ENCODE measurements at places on chromosomes 1 and 21. TPM values are rescaled to one million over a fixed set of nuclear protein-coding genes. Genes with fewer than 3 reads are reported as not detected.
A peak's percentile ranks its signal among the peaks of the same experiment; 100 is the strongest.

Gene NUP210L
- total RNA-seq = not detected

Gene CYP4X1
- not detected for total RNA-seq

Gene NHLH1
- 0.78 TPM for total RNA-seq

Gene KRTAP21-2
- total RNA-seq = not detected

Gene ELF3
- 0.63 TPM for total RNA-seq

Gene FCRL5
- total RNA-seq = not detected

Gene CASZ1
- 2.8 TPM for total RNA-seq

Gene CCDC185
- total RNA-seq = not detected

Gene PRKCZ
- total RNA-seq = 3.5 TPM

Gene BARHL2
- 0.11 TPM for total RNA-seq

DNA sequence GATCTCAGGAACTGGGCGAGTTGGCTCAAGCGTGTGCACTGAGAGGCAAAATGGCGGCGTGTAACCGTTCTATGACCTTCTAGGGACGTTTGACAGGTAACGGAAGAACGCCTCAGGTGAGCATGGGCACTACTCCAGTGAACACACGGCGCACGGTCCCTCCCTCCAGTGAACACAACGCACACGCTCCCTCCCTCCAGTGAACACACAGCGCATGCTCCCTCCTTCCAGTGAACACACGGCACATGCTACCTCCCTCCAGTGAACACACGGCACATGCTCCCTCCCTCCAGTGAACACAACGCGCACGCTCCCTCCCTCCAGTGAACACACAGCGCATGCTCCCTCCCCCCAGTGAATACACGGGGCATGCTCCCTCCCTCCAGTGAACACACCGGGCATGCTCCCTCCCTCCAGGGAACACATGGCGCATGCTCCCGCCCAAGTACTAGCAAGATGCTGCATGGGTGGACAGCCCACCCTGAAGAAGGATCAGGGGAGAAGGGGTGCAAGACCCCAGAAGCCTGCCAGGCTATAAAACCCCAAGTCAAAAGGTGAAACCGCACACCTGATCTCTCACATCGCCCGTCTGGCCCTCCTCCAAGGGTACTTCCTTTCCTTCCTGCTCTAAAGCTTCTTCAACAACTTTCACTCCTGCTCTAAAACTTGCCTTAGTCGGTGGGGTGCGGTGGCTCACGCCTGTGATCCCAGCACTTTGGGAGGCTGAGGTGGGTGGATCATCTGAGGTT, 3.5 kb downstream of the C1orf159 start:
- DNase-seq = no peak

DNA sequence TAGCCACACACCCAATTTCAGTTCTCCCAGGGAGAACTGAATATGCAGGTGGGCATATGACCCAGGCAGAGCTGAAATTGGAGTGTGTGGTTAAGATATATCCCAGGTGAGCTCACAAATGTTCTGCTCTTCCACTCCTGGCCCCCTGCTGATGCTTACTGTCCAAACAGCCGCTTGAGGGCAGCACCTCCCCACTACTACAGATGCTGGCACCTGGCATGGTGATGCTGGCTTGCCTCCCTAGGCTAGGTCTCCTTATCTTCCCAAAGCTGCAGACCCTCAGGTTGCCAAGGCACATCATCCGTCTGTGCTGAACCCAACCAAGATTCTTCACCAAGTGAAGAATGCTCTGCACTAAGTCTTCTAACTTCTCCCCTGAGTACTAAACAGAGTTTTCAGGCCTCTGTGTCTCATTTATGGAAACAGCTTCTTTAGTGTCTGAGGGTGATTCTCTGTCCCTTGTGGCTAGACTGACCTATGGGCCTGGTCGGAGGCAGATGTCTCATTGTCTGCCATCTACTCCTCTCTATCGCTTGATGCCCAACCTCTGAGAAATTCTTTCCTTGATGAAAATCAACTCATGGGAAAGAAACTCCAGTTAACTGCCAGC, 27.2 kb downstream of the XCL1 start:
- peak; percentile 66 for DNase-seq

DNA sequence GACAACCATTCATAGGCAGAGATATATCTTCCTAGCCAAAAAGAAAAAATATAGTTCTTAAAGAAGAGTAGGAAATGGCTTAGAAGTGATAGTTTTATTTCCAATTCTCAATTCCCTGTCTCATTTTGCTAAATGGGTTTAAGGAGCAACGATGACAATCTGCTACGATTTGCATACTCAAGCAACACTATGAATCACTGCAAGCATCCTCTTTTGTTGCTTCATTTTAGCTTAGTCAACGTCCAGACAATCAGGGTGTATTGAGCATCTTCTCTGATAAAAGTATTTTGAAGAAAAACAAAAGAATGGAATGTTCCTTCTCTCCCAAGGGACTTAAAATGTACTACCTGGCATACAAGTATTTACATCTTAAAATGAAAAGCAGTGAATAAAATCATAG, 80.6 kb downstream of the RGS7 start:
- DNase-seq = no peak

- peak; percentile 5 for DNase-seq
Measured at GRCh38 chr1:240465531-240465940, 146.4 kb downstream of the GREM2 start.

GRCh38 chr1:89887270-89887669, 66.4 kb downstream of the LRRC8D start:
- DNase-seq = no peak

GRCh38 chr1:46491443-46492268, 2.0 kb downstream of the DMBX1 start:
- no peak for DNase-seq

- no peak for DNase-seq
Measured at GRCh38 chr21:45142469-45143308, 68.3 kb downstream of the ADARB1 start.

GRCh38 chr1:238006779-238007178, 116.1 kb upstream of the ZP4 start:
- DNase-seq = no peak

DNA sequence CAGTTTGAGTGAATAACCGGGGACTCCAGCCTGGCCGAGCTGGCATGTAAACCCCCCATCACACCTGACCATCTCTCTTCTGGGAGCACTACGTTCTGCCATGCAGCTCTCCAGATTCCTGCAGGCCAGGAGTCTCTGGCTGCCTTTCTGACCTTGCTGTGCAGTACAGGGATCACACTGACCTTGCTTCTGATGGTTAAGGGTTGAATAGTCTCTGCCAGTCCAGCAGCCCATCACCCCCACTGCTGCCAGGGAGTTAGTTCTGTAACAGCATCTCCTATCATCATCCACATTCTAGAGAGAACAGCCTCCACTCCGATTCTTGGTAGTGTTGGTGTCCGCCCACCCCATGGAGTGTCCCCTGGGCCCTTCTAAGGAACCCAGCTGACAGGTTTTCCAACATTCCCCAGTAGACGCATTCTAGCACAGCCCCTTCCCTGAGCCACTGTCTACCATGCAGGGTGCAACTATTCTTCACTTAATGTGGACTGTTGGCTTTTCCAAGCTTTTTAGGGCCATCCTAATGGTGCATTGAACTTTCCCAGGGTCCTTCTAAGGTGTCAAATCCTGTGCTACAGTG, 109.8 kb downstream of the RIPK4 start:
- DNase-seq = no peak

- DNase-seq = no peak
Measured at GRCh38 chr1:208759255-208759654, 515.1 kb upstream of the PLXNA2 start.

DNA sequence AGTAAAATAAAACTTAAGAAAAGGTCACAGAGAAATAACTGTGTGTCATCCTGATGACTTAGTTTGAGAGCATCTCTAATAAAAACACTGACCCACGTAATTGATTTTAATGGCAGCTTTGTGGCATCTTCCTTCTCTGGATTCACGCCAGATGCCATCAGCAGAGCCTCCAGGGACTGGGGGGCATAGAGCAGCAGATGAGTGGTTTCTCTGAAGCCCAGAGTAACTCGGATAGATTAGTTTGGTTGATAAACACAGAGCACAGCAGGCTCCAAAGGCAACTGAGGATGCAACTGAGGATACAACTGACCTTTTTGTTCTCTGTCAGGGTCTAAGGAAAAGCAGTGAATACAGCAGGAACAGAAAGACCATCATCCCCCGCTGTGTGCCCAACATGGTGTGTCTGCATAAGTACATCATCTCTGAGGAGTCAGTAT, 180.8 kb downstream of the RPS6KC1 start:
- DNase-seq = no peak

GRCh38 chr1:15226388-15227255, 20.4 kb upstream of the FHAD1 start:
- no peak for DNase-seq

DNA sequence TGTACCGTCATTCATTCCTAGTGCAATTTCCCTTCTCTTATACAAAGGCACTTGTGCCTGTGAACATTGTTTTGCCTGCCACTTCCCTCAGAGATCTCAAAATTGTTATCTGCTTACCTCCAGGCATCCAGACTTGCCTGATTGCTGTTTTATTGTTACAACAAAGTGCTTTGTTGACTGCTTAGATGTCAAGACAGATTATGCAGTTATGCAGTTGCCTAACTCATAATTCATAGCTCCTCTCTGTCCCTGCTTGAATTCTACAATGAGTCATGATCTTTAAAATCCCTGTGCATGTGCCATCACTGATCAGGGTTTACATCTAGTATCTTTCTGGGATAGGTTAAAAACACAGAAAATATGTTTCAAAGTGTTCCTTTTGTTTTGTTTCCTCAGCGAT, 24.5 kb downstream of the CXADR start:
- DNase-seq = no peak

DNA sequence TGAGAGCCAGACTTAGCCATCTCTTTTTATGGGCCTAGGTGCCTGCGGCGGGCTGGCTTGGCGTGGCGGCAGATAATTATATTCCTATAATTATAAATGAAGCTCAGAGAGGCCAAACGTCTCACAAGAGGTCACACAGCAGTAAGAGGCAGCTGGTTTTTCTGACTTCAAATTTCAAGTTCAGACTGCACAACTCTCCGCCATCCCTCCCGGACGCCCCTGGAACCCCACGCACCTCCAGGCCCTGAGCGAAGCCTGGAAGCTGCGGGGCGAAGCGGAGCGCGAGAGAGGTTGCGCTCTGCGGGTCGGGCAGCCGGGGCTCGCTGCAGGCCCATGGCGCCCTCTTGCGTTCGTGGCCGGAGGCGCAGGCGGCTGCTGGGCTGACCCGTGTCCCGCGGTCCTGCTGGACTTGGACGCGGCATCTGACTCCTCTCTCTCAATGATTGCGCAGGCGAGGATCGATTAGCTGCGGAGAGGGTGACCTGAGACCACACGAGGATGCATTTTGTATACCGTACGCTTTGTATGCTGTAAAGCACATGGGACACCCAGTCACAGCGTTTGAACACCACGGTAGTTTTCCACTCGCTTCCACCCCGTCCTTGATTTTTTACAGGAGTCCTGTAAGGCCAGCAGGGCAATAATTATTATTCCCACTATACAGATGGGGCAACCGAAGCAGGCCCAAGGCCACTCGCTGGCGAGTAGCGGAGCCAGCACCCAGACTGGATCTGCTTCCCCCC, 272.7 kb downstream of the FOXD2 start:
- DNase-seq = peak; percentile 97

DNA sequence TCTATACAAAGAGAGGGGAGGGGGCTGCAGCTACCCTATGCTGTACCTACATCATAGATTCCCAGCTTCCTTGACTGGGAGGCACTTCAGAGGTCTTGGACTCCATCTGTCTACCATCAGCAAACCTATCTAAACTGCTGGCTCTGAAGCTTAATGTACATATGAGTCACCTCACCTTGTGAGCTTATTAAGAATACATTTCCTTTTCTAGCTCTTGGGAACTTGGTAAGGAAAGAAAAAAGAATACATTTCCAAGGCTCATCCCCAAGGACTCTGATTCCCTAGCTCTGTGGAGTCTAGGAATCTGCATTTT, 50.0 kb upstream of the PRELP start:
- DNase-seq = no peak

DNA sequence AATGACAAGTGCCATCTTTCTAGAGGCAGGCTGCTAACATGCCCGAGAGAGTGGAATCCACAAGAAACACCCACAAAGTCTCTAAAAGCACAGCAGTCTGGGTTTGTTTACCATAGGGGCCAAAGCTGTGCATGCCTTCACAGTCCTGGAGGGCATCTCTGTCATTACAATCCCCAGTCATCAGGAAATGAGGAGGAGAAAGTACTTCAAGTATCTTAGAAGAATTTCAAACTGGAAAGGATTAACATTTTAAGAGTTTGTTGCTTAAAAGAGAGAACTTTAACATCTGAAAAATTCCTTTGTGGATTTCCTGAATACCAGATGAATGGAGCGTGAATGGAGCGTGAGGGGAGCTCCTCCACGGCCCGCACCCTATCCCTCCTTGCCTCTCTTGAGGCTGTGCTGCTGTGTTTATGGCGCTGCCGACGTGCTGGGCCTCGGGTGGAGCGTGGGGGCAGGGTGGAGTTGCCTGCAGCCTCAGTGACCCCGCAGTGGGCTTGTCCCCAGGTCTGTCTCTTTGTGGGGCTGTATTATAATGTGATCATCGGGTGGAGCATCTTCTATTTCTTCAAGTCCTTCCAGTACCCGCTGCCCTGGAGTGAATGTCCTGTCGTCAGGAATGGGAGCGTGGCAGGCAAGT, 23.3 kb downstream of the SLC6A17 start:
- no peak for DNase-seq

DNA sequence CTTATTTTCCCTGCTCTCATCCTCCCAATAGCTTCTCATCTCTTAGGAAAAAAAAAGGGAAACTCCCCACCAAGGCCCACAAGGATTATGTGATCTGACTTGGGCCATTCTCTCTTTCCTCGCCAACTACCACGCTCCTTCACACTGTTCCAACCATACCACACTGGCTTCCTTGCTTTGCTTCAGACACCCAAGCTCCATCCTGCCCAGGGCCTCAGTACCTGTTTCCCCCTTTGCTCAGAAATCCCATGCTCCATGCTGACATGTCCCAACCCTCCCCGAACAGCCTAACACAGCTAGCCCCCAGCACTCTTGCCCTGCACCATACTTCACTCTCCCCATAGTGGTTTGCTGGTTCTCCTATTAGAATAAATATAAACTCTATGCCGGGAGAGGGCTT, 39.2 kb downstream of the MAB21L3 start:
- no peak for DNase-seq

- DNase-seq = peak; percentile 31
Measured at GRCh38 chr1:47624531-47624930, 186.7 kb downstream of the FOXD2 start.

DNA sequence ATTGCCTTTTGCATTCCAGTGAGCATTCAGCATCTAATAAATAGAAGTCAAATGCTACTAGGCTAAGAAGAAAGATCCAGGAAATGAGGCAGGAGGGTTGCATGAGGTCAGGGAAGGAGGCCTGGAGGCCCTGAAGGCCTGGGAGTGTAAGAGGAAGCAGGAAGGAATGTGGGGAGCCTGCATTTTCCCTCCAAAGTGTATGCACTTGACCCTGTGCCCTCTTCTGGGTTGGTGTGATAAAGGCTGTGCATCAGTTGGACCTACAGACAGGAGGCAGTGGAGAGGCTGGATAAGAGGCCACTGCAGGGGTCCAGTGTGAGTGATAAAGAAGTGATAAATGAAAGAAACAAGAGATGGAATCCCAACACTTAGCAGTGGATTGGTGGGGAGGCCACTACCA, 20.4 kb downstream of the KIAA1614 start:
- DNase-seq = peak; percentile 68

- DNase-seq = no peak
Measured at GRCh38 chr1:201009962-201010645, 13.4 kb downstream of the KIF21B start.

- peak; percentile 46 for DNase-seq
Measured at GRCh38 chr1:25695090-25695770, 78.6 kb downstream of the MAN1C1 start.

- DNase-seq = no peak
Measured at GRCh38 chr1:219751870-219752507, 139.1 kb upstream of the ZC3H11B start.

- no peak for DNase-seq
Measured at GRCh38 chr1:113993072-113993471, 13.8 kb downstream of the OLFML3 start.

GRCh38 chr1:37174876-37175275, 140.6 kb upstream of the GRIK3 start:
- no peak for DNase-seq
